ENCODE measurements at places on chromosomes 6 and 20. TPM values are rescaled to one million over a fixed set of nuclear protein-coding genes. Genes with fewer than 3 reads are reported as not detected.

- DNase-seq: no peak
Observed at GRCh38 chr6:45990162-45990561, 25.5 kb downstream of the CLIC5 start.

GRCh38 chr6:149608381-149608982, 40.0 kb downstream of the KATNA1 start:
- no peak for DNase-seq

GRCh38 chr6:119727504-119728219, 378.1 kb upstream of the MAN1A1 start:
- DNase-seq: no peak

- no peak for DNase-seq
Observed at GRCh38 chr6:167664678-167665660, 161.7 kb upstream of the AFDN start.

DNA sequence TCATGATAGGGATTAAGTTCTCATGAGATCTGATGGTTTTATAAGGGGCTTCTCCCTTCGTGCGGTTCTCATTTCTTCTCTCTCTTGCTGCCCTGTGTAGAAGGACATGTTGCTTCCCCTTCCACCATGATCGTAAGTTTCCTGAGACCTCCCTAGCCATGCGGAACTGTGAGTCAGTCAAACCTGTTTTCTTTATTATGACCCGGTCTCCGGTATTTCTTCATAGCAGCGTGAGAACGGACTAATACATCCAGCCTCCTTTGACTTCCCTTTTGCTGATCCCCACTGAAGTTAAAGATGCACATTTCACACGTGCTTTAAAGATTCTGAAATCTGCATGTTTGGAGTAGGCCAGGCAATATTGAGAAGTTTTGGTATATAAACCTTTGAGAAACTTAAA, 543.1 kb downstream of the PRKN start:
- DNase-seq: no peak

GRCh38 chr20:62104791-62105345, 17.4 kb upstream of the LSM14B start:
- DNase-seq: no peak

DNA sequence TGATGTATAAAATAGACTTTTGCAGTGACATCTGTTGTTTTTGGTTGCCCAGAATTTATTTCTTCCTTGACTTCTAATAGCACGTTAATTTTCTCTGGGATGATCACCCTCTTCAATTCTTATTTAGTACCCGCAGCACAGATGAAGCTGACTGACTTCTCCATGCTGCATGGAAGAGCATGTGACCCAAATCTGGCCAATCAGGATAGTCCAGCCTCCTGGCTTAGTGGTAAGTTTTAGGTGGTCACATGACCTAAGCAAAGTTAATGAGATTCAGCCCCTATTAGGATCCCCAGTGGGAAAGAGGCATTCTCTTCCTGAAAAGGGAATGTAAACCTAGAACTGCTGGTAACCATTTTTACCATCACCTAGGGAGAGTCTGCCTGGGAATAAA, 13.8 kb upstream of the SIRT5 start:
- DNase-seq: no peak

DNA sequence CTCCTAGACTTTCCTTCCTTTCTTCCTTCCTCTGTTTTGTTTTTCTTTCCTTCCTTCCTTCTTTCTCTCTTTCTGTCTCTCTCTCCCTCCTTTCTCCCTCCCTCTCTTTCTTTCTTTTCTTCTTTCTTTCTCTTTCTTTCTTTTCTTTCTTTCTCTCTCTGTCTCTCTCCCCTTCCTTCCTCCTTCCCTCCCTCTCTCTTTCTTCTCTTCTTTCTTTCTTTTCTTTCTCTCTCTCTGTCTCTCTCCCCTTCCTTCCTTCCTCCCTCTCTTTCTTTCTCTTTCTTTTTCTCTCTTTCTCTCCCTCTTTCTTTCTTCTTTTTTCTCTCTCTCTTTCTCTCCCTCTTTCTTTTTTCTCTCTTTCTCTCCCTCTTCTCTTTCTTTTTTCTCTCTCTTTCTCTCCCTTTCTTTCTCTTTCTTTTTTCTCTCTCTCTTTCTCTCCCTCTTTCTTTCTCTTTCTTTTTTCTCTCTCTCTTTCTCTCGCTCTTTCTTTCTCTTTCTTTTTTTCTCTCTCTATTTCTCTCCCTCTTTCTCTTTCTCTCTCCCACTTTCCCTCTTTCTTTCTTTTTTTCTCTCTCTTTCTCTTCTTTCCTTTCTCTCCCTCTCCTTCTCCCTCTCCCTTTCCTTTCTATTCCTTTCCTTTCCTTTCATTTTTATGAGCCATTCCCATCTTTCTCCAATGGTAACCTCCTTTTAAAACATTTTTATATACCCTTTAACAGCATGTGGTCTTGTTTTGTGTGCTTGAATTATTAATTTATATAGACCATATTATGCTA, 2.3 kb downstream of the TINAG start:
- DNase-seq: no peak

The BPI gene
- not detected for total RNA-seq

The ADNP gene
- total RNA-seq: 26.9 TPM

DNA sequence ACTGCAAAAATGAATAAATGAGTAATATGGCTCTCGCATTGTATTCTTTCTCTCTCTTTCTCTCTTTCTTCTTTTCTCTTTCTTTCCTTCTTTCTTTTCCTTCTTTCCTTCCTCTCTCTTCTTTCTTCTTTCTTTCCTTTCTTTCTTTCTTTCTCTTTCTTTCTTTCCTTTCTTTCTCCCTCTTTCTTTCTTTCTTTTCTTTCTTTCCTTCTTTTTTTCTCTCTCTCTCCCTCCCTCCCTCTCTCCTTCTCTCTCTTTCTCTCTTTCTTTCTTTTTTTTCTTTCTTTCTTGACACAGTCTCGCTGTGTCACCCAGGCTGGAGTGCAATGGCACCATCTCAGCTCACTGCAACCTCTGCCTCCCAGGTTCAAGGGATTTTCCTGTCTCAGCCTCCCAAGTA, 20.3 kb upstream of the ELOVL5 start:
- no peak for DNase-seq

The SMOC2 gene
- total RNA-seq: 0.05 TPM

The ZC2HC1B gene
- total RNA-seq: not detected
